ENCODE measurements at places on chromosomes 3 and 15.

DNA sequence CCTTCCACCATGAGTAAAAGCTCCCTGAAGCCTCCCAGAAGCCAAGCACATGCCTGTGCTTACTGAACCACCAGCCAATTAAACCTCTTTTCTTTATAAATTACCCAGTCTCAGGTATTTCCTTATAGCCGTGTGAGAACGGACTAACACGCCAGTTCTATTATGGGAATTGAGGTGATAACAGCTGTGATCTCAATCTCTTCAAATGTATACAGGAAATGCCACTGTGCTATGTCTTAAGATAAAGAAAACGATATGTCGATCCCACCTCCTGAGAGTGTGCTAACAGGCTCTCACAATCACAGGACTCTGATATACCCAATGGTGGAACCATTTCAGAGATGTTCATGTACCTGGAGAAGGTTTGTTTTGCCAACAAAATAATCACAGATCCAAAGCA, 26.2 kb downstream of the CHSY1 start:
- DNase-seq = no peak

- peak; percentile 58 for DNase-seq
These were observed 563 bp downstream of the PXYLP1 start for GRCh38 chr3:141231952-141232823.

DNA sequence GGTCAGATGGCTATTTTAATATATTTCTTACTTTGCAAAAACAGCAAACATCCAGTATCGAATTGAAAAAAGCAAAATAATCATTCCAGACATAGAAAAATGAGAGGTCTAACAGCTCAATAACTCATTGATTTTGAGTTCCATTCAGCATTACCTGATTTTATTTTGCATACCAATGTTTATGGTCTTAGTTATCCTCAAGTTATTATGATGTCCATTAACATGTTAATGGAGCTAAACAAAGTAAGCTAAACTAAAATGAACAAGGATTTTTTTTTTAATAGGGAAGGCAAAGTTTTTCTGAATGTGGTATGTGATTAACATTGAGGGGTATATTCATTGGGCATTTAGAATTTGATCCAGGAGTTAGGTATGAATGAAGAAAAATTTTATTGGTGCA, 13.1 kb downstream of the MYH15 start:
- no peak for DNase-seq

- DNase-seq = peak; percentile 7
These were observed 1.1 kb downstream of the ZBTB20 start for GRCh38 chr3:115146032-115146417.

DNA sequence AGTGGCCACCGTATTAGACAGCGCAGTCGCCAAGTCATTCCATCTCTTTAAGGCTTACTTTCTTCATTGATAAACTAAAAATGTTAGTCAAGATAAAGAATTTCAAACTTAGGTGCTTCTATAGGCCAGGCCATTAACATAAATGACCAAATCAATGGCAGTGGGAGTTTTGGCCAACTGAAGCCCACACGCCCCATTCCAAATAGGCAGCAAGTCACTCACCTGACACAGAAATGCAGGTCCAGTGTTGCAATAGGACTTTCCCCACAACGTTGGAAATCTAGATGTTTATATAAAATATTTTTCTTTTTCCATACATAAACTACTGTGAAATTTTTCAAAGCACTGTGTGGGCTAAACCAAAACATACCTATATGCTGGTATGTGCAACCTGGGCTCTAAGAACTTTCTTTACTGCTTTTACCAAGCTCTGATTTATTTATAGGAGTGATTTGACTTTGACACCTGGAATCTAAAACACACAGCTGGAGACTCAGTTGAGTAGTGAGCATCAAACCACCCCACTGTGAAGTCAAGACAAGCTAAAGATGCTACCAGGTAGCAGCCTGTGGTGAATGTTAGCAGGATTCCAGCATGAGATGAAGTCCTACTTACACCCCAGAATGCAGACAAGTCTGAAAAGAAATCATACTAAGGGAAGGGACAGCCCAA, 15.1 kb downstream of the GOLIM4 start:
- no peak for DNase-seq

DNA sequence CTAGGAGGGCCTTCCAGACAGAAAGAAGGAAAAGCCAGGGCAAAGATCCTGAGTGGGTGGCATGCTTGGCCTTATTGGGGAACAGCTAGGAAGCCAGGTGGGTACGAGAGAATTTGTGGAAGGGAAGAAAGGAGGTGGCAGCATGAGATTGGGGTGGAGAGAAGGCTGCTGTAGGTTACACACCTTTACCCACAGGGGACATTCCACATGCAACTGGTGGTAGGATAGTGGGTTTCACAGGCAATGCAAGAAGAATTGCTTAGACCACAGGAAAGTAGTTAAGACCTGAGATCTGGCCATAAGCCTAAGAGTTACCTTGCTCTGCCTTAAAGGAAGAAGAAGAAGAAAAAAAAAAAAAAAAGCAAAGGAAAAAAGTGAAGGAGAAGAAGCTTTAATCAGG, 19.8 kb downstream of the ANP32A start:
- no peak for DNase-seq

DNA sequence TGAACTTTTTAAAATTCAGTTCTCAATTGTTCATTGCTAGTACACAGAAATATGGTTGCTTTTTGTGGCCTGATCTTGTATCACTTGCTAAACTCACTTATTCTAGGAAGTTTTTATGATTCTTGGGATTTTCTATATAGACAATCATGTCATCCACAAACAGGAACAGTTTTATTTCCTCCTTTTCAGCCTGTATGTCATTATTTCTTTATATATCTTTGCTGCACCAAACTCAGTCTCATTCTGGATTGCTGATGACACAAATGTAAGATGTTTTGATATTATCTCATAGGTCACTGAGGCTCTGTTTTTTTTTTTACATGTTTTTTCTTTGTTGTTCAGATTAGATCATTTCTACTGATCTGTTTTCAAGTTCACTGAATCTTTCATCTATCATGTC, 71.7 kb downstream of the TTBK2 start:
- DNase-seq = no peak

DNA sequence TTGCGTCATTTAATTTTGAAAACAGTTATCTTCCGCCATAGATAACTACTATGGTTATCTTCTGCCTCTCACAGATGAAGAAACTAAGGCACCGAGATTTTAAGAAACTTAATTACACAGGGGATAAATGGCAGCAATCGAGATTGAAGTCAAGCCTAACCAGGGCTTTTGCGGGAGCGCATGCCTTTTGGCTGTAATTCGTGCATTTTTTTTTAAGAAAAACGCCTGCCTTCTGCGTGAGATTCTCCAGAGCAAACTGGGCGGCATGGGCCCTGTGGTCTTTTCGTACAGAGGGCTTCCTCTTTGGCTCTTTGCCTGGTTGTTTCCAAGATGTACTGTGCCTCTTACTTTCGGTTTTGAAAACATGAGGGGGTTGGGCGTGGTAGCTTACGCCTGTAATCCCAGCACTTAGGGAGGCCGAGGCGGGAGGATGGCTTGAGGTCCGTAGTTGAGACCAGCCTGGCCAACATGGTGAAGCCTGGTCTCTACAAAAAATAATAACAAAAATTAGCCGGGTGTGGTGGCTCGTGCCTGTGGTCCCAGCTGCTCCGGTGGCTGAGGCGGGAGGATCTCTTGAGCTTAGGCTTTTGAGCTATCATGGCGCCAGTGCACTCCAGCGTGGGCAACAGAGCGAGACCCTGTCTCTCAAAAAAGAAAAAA, 1.2 kb downstream of the B2M start:
- DNase-seq = peak; percentile 13

- no peak for DNase-seq
These were observed 72.9 kb downstream of the MOBP start for GRCh38 chr3:39540162-39540921.

GRCh38 chr3:30720586-30721313, 114.3 kb downstream of the TGFBR2 start:
- no peak for DNase-seq

- DNase-seq = no peak
These were observed 62.2 kb downstream of the ATP10A start for GRCh38 chr15:25800761-25801515.

GRCh38 chr3:127733781-127734180, 61.0 kb downstream of the ABTB1 start:
- no peak for DNase-seq

DNA sequence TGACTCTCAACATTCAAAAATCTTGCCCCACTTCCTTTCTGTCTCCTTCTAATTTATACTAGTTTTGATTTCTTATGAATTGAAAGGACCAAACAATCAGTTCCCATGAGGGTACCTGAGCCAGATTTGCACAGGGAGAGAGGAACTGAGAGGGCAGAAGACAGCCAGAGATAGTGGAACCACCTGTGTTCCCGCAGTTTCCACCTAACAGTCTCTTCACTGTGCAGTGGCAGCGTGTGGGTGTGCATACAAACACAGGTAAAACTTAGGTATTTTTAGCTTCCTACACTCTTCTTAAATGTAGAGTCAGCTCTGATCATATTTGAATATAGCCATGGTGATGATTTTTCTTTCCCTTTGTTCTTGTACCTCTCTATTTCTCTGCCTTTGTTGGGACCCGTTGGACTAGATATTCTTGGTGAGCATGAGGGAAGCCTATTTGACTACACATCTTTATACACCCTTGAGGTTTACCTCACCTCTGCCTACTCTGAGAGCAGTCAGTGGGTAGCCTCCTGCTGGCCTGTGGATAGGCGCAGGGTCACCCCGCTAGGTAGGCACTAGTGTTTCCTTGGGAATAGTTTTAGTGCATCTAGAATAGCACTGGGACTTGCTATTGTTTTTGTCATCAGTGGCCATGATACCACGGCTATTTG, 58.8 kb downstream of the MAP3K13 start:
- no peak for DNase-seq

- no peak for DNase-seq
These were observed 55.6 kb downstream of the CASR start for GRCh38 chr3:122239112-122239511.

GRCh38 chr3:28151608-28152228, 89.7 kb upstream of the CMC1 start:
- no peak for DNase-seq

- DNase-seq = no peak
These were observed 263.7 kb upstream of the UBE2E1 start for GRCh38 chr3:23542079-23542478.

DNA sequence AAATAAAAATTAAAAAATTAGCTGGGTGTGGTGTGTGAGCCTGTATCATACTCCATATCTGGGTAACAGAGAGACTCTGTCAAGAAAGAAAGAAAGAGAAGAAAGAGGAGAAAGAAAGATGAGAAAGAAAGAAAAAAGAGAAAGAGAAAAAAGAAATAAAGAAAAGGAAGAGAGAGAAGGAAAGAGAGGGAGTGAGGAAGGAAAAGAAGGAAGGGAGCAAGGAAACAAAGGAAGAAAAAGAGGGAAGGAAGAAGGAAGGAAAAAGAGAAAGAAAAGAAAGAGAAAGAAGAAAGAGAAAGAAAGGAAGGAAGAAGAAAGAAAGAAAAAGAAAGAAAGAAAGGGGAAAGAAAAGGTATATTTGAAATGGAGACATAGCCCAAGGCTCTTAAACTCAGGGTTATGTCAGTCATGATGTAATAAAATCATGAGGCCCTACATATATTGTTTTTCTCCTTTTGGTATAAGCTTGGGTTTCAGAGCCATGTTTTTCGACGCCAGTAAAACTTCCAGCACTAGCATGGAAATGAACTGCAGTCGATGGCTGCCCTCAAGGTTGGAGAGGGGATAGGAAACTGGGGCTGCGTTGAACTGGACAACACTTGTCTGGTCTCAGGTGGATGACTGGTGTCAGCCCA, 38.0 kb upstream of the RFTN1 start:
- no peak for DNase-seq

DNA sequence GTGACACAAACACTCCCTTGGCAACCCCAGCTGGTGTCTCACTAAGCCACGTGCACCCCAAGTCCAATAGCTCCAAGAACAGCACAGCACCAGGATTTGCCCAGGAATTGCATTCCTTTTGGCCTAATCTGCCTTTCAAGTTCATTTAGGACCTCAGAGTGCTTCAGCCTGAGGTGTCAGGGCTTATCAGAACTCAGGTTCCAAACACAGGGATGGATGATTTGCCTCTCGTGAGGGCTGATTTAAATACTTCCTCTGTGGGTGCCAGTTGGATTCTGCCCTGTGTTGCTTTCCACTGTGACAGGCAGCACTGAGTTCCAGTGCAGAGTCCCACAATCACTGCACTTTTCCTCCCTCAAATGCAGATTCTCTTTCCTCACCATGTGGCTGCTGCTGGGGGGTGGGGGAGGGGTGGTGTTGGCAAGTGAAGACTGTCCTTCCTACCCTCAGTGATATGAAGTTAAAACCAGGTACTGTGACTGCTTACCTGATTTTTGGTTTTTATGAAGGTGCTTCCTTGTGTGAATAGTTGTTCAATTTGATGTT, 204.3 kb upstream of the STAC start:
- DNase-seq = no peak

GRCh38 chr15:42080186-42080918, 14.0 kb downstream of the PLA2G4D start:
- no peak for DNase-seq

GRCh38 chr3:52872245-52872644, 25.1 kb downstream of the STIMATE start:
- DNase-seq = no peak

- no peak for DNase-seq
These were observed 406.3 kb downstream of the SOX2 start for GRCh38 chr3:182118066-182118465.

DNA sequence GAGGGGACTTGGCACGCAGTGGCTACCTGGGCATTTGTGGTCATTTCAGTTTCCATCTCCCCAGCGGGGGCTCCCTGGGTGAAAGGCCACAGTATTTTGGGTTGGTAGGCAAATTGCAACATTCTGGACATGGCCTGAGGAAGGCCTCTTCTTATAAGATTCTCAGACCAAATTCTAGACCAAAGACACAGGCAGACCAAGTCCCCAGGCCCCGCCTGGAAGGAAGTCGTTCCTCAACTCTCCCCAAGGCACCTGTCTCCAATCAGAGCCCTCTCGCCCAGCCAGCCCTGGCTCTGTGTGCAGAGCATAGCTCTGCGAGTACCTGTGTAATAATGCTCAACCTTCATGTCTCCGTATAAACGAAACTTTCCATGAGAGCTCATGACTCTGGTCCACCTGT, 53.1 kb downstream of the GRIP2 start:
- DNase-seq = no peak

- no peak for DNase-seq
These were observed 19.6 kb downstream of the EIF1B start for GRCh38 chr3:40329071-40329470.

- no peak for DNase-seq
These were observed 90.5 kb upstream of the IL12A start for GRCh38 chr3:159898147-159898546.

DNA sequence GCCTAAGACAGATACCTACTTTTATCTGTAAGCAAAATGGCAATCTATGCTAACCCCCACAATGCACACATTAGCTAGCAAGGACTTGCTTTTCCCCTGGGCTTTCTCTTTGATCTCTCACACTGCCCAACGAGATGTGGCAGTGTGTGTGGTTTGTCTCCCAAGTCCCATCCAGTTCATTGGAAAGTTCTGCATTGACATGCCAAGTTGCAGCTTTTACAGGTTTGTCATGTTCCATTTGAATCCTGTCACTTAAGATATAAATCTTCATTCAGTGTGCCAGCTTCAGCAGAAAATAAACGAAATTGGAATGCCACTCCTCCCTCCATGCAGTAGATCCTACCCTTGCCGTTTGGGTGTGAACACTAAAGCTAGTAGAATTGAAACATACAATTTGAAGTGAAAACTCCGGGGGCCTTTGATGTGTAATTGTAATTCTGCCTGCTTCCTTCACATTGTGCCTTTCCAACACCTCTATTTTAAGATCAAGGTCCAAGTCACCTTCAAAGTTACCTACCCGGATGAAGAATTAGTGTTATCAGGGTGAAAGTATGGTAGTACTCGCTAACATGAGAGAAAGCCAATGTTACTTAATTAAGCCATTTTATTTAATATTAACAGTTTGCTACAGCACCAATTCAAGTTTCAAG, 130.9 kb upstream of the BHLHE40 start:
- DNase-seq = no peak

Measured in NCI-H1105 (cell line).